ENCODE measurements at places on chromosomes 7 and 10.

- no peak for DNase-seq
Measured at GRCh38 chr10:107749235-107749634, 584.7 kb upstream of the SORCS1 start.

DNA sequence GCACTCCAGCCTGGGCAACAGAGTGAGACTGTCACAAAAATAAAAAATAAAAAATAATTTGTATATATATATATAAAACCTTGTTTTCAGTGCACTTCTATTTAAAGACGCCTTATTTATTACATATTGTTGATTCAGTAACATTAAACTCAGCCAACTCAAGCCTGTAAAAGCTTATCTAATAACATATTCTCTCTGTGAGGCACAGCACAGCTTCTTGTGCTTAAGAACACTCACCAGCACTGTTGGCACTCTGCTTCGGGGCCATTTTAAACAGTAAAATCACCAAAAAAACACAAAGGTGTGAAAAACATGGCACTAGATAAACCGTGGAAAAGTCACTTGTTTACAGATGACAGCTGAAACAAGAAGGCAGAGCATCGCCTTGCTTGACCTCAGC, 89.0 kb upstream of the C10orf90 start:
- no peak for DNase-seq

- DNase-seq: peak; percentile 67
Measured at GRCh38 chr10:78774999-78775711, 293.6 kb upstream of the ZMIZ1 start.

DNA sequence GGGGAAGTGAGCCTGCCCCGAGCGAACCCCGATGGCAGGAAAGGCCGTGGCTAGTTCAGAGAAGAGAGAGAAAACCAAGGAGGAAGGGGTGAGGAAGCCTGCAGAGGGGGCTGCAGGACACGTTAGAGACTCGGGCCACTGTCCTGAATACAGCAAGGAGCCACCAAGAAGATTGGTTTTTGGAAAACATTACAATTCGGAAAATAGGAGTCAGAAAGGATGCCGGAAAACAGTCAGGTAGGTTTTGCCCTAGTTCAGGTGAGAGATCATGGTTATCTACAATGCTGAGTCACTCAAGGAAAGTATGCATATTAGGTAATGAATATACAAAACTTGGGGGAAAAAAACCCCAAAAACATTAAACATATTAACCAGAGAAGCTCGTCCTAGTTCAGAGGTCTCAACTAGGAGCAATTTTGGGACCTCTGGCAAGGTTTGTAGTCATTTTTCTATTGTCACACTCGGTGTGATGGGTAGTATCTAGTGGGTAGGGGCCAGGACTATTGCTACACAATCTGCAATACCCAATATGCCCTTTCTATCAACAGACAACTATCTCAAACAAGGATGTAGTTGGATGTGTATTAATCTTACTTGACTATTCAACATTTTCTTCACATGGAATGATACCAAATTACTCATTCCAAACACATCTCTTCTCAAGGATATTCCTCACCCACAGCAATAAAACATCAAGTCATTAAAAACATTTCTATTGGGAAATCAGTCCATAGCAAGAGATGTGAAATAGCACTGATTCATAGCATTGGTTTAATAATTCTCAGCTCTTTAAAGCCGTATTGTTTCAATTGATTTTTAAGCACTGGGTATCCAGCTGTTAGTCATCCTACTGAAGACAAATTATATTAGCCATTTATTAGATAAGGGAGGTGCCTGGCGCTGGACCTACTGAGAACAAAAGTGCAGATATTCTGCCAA, 74.4 kb upstream of the RSU1 start:
- DNase-seq: no peak

DNA sequence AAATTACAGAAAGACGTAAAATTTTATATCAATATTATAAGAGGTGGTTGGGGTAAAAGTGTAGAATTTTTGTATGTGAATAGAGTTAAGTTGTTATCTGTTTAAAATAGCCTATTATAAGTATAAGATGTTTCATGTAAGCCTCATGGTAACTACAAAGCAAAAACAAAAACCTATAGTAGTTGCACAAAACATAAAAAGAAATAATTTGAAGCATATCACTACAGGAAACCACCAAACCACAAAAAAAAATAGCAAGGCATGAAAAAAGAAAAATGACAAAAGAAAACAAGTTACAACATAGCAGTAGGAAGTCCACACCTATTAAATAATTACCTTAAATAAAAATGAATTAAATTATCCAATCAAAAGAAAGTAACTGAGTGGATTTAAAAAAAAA, 12.4 kb upstream of the GSTK1 start:
- DNase-seq: no peak

- DNase-seq: no peak
Measured at GRCh38 chr7:102463841-102464576, 654 bp downstream of the ALKBH4 start.

- no peak for DNase-seq
Measured at GRCh38 chr7:46607176-46607575, 686.1 kb upstream of the IGFBP3 start.

DNA sequence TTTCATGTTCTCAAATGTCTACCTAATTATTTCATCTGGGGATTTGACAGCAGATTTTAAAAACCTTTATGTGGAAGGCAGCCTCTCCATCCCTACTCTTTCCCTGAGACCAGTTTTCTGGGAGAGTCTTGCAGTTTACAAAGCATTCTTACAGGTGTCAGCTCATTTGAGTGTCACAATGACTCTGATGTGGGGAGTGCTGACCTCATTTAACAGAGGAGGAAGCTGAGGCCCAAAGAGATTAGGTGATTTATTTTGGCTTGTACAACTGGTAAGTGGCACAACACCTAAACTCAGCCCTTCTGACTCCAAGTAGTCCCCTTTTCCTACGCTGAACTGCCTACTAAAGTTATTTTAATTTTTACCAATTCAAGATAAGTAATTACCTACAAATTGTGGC, 33.3 kb upstream of the MAT1A start:
- DNase-seq: no peak

GRCh38 chr10:101672536-101672935, 22.4 kb downstream of the FBXW4 start:
- no peak for DNase-seq

GRCh38 chr7:149071641-149072437, 18.7 kb downstream of the ZNF786 start:
- DNase-seq: no peak

DNA sequence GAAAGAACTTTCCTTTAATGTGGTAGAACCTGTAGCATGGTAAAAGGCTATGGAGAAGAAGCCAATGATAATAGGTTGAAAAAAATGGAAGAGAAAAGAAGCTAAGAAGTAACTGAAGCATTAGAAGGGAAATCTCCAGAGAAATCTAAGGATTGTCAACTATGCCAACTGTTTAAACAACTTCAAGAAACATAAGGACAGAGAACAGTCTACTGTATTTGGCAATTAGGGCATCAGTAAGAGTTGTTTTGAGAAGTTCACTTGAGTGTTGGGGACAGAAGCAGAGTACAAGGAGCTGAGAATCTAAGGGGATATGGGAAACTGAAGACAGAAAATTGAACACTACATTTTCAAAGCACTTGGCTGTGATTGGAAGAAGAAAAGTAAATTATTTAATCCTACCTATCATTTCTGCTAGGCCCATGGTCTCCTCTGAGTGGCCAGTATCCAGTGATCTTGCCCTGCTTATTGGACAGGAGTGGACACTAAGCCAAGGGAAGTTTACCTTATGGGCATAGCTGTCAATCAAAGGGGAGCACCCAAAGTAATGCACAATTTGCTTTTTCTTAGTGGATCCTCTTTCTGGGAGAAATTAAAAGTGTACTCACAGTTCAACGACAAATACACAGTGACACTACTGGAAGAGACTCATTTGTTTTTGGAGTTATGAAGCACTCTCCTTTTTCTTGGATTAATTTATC, 56.4 kb upstream of the CCDC71L start:
- DNase-seq: no peak

DNA sequence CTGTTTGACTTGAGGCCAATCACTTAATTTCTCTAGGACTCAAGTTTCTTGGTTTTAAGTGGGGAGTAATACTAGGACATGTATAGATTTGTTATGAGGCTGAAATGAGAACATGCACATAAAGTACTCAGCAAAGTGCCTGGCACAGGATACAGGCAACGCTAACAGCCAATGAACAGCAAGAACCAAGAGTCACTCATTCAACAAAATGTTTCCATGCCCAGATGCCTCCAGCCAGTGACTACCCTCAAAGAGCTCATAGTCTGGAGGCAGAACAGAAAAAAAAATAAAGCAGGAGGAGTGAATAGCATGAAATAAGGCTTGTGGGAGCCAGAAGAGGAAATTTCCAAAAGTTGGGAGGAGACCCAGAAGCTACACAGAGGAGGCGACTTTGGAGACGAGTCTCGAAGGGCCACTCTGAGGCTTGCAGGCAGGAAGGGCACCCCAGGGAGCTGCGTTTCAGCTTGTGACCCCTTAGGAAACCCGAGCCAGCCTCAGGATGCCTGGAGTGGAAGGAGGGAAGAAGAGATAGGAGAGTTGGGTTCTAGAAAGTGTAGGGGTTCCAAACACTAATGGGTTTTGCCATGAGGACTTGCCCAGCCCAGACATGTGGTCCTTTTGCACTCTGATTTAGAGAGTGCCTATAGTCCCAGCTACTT, 70.0 kb downstream of the CXCL12 start:
- DNase-seq: no peak

GRCh38 chr7:152050547-152050971, 25.1 kb downstream of the GALNT11 start:
- DNase-seq: no peak

GRCh38 chr7:70033226-70033625, 435.0 kb downstream of the AUTS2 start:
- DNase-seq: no peak

DNA sequence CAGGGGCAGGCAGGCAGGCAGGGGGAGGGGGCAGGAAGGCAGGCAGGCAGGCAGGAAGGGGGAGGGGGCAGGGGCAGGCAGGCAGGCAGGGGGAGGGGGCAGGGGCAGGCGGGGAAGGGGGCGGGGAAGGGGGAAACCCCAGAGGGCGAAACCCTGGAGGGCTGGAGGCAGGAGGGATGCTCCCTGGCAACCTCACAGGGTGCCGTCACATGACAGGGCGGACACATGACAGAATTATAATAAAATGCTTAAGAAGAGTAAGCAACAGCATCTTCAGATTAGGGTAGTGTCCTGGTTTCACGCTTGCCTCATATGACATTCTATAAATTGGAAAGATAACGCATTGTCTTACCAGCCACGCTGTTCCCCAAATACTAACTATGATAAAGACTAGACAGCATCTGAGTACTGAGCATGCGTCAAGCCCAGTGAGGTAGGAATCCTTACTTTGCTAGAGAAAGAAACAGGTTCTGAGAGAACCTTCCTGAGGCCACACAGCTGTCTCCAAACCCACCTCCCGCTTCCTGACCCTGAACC, 131.6 kb downstream of the DIP2C start:
- no peak for DNase-seq

- no peak for DNase-seq
Measured at GRCh38 chr10:89615824-89616223, 29.2 kb downstream of the PANK1 start.

DNA sequence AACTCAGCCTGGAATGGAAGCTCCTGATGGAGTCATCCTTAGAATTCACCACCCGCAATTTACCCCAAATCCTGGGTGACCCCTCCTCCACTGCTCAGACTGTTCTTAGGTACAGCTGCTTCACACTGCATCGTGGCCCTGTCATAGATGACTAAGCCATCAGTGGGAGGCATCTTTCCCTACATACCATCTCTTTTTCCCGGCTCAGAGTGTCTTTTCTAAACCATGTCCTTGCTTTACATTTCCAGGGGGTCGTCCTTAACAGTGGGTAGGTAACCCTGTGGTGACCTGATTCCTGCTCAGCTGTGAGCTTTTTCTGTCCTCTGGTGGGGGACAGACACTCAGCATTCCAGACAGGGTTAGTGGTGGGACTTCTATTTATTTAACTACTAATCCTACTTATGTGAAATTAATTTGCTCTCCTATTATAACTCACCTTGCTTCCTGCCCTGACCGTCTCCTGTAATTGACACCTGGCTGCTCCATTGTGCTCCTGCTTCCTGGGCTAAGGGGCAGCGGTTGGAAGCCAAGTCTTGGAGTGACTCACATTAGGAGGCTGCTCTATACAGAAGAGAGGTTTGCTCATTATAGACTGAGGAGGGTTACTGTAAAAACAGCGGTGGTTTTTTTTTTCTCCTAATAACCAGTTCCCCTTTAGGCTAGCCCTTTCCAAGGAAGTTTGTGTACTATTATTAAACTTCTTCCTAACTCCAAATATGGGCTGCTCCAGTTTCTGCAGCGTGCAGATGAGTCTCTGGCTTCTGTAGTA, 40.6 kb downstream of the PYROXD2 start:
- DNase-seq: no peak

DNA sequence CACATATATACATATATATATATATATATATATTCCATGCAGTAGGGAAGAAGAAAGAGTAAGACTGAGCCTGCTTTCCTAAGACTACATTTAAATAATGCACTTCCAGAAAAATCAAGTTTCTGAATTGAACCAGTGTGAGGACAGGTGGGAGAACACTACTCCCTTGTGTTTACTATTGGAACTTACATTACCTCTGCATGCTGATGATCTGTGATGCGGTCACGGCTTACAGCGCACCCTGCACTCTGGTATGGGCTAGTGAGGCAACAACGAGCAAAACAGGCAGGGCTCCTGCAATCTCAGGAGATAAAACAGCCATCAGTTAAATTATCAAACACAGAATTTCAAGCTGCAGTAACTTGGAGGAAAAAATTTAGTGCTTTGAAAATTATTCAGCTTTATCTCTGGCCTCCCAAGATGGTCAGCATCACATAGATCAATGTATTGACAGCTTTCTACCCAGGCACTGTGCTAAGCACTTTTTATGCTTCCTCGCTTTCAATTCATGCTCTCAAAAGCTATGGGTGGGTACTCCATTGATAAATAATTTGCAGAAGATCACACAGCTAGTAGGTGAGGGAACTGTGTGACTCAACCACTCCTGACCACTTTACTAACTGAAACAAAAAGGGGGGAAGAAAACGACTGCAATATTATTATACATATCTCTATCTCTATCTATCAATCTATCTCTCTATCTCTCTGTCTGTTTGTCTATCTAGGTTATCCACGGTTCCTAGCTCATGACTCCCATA, 20.5 kb upstream of the SLC16A12 start:
- no peak for DNase-seq

DNA sequence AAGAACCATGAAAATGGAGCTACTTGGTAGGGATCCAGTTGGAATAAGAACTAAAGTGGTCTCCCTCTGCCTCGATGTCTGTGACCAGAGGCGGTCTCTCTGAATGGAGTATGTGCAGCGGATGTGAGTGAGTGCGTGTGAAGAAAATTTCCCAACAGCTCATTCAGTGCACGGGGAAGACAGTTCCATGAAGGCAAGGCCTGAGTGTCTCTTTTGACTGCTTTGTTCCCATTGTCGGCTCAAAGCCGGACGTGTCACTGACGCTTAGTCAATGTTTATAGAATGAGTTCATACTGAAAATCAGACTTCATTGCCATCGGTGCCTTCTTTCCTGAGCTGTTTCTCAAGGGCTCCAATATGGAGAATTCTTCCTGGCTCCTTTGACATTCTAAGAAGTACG, 55.3 kb upstream of the GRB10 start:
- DNase-seq: no peak

- no peak for DNase-seq
Measured at GRCh38 chr7:40833888-40834234, 699.1 kb downstream of the SUGCT start.
